NCI-H446 (cell line): ENCODE measurements at places on chromosomes 4 and X.

DNA sequence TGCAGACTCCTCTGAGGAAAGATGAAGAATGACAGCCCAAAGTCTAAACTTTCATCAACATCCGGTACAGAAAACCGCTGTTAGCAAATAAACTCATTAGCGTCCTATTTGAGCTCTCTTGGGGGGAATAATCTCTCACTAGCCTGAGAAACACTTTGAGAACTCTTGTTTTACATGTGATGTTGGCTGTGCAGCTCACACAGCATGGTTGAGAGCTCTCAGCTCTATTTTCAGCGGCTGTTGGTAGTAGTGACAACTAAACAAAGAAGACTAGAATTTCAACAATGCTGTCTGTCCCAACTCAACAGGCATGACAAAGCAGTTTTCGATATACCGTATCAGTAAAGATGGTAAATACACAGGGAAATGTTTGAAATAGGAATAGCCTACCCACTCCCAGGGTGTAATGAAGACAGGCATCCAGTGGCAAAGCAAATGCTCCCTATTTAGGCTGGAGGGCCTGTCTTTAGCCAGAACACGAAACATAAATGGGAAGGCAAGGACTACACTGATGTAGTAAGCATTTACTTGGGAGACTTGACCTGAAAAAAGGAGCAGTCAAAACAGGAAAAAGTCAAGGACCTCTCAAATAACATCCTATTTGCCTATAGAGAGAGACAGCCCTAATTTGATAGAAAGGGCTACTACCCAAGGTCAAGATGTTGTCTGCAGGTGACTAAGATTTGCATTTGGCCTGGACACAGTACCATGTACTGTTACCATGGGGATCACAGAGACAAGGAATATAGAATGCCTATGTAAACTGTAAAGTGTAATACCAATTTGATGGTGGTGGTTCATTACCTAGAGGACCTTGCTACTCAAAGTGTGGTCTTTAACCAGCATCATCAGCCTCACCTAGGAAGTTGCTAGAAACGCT lies 60.4 kb downstream of the PPEF2 start:
- DNase-seq: no peak

DNA sequence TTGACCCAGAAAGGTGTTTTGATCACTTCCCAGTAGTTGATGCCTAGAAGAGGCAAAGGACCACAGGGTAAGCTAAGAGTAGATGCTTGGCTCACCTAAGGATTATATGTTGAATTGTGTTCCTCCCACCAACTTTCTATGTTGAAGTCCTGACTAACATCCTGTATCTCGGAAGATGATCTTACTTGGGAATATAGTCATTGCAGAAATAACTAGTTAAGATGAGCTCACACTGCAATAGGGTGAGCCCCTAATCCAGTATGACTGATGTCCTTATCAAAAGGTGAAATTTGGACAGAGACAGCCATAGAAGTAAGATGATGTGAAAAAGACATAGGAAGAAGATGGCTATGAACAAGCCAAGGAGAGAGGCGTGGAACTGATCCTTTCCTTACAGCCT lies 3.3 kb upstream of the HMGB2 start:
- no peak for DNase-seq

- DNase-seq: no peak
Measured at GRCh38 chr4:99417125-99417524, 18.0 kb downstream of the ADH7 start.

DNA sequence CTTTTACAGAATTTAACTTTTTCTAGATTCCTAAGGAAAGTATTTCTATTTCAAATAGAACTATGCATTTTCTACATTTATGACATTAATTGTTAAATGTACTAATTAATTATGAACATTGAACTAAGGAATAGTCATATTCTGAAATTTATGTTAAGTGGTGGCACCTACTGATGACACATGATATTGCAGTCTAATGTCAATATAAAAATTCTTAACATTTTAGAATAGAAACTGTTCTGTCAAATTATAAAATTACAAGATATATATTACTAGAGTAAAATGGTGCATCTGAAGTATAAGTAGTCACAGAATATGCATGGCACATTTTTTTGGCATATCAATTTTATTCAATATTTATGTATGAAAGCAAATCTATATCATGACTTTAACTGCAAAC lies 40.2 kb upstream of the NDNF start:
- DNase-seq: no peak

- no peak for DNase-seq
Measured at GRCh38 chr4:7434766-7435150, at the start of gene PSAPL1. TSS of gene PSAPL1 (minus strand) at chr4:7434930. CDS start at chr4:7434879, 51 bp downstream.
